ENCODE measurements at places on chromosomes 7 and 10.

- no peak for DNase-seq
Measured at GRCh38 chr10:121110369-121110768, 259.2 kb downstream of the WDR11 start.

- no peak for DNase-seq
Measured at GRCh38 chr10:89399956-89400355, 7.5 kb downstream of the IFIT1 start.

GRCh38 chr10:93059975-93060886 lies at the start of gene CYP26C1:
CYP26C1 (plus strand) TSS chr10:93060798; CDS start chr10:93061264, 466 bp downstream.
- DNase-seq, result no peak

- no peak for DNase-seq
Measured at GRCh38 chr10:73763343-73763742, 18.5 kb upstream of the CHCHD1 start.

DNA sequence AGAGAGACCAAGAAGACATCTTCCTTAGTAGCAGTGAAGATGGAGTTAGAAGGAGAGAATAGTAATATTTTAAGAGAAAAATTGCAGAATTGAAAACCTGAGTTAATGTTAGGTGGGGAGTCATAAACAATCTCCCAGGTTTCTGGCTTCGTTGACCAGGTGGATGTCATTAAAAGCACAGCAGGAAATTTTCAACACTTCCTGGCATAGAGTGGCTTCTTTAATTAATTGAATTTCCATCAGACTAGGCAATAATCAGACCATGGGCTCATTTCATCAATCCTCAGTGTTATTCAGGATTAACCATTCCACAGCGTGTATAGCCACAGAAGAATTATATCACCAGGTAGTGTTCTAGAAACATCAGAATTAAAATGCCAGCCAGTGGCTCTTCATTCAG lies 268.2 kb downstream of the CCDC3 start:
- DNase-seq, result no peak

DNA sequence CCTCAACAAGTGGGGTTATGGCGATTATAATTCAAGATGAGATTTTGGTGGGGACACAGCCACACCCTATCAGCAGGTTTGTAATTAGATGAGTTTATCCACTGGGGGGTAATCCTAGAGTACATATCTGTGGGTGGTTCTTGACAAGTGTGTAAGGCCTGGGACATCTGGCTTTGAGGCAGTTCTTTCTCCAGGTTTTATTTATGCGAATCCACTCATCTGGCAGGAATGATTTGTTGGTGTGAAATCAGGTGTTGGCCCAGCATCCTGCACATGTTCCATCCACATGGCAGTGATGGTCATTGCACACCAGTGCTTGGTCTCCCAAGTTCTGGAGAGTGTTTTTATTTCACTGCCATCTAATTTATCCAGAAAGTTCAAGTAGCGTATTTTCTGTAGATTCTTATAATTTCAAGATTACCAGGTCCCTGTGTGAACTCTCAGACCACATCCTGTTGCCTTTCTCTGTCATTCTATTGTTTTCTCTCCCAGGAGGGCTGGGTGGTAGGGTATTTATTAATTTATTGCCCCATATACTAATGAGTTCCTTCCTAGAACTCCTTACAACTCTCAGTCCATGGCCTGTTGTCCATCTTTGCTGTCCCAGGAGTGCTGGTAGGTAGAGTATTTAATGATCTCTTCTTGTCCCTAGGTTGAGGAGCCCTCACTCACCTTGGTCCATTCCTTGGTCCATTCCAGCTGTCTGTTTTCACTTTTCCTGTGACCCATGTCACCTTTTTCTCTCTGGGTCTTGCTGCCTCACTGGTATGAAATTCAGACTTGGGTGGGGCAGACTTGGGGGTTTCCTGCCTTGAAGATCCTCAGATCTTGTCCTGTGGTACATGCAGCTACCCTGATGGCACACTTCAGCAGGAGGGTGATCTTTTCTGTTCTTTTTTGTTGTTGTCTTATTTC lies 10.4 kb downstream of the RALA start:
- DNase-seq, result no peak
